ENCODE measurements at places on chromosomes 1 and 21.

- DNase-seq: peak; percentile 6
Measured at GRCh38 chr1:72366466-72366865, 84.1 kb upstream of the NEGR1 start.

GRCh38 chr1:218376722-218377121 is 31.6 kb downstream of the TGFB2 start:
- no peak for DNase-seq

DNA sequence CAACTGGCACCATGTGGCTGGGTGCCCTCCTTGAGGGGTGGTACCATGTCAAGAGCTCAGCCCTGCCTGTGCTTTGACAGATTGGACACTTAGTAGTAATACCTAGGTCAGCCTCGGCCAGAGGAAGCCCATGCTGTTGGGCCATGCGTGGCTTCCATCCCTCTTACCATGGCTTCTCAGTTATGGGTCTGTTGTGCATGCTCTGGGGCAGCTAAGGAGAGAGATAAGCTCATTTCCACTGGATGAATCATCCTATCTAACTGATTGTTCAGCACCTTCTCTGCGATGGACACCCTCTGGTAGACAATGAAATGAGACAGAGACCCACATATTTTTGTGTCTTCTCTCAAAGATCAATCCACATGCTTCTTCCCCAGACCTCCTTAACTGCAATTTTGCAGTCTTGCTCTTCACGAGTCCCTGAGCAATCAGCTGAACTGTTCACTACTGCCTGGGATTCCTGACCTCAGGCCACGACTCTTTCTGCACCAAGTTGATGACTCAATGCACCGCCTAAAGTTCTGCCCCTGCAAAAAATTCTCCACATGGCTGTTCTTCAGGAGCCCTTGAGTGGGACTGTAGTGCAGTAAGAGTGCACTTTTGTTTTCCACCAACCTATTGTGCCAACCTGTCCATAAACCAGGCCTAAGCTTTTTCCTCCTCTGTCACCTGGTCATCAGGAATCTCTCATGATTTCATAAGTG is 6.9 kb upstream of the TRIM62 start:
- no peak for DNase-seq

DNA sequence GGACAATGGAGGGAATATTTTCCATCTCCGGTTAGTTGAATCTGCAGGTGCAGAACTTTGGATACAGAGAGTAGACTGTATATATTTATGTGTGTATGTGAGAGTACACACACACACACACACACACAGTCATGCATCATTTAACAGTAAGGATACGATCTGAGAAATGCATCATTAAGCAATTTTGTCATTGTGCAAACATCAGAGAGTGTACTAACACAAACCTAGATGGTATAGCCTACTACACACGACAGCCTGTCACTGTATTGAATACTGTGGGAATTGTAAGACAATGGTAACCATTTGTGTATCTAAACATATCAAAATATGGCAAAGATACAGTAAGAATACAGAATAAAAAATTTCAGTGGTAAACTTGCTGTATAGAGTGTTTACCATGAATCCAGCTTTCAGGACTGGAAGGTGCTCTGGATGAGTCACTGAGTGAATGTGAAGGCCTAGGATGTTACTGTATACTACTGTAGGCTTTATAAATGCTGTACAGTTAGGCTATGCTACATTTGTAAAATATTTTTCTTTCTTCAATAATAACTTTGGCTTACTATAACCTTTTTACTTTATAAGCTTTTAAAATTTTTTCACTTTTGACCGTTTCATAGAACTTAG is 138.5 kb downstream of the ZZZ3 start:
- no peak for DNase-seq

GRCh38 chr1:63042278-63042677 is 258.3 kb downstream of the ATG4C start:
- no peak for DNase-seq

DNA sequence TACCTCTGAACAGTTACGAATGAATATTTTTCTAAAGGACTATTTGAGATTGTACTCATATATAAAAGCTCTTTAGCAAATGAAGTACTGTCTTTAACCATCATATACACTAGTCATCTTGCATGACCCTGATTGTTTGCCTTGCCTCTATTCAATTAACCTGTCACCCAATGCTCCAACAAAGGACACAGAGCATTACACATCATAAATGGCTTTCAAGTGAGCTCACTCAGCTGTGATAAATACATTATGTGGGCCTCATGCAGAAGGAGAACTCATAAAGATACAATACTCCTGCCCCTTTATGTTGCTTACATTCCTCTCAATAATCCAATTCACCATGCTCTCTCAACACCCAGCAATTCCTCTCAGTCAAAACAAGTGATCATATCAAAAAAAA is 993.0 kb upstream of the PRMT6 start:
- no peak for DNase-seq

DNA sequence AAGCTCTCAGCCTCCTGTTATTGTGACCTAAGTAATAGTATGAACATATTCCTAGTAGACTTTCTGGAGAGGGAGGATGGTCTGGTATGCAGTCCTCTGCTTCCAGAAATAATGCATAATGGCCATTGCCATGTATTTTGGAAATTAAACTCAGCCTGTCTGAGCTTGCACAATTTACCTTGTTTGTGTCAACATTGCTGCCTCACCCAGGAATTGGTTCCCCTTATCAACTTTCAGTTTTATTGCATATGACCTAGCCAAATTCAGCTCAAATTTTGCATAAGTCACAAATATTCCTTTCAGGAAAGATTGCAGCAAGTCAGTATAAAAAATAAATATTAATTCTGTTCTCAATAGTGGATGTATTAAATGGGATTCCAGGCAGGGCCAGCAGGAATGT is 101.9 kb upstream of the SLC5A9 start:
- no peak for DNase-seq

DNA sequence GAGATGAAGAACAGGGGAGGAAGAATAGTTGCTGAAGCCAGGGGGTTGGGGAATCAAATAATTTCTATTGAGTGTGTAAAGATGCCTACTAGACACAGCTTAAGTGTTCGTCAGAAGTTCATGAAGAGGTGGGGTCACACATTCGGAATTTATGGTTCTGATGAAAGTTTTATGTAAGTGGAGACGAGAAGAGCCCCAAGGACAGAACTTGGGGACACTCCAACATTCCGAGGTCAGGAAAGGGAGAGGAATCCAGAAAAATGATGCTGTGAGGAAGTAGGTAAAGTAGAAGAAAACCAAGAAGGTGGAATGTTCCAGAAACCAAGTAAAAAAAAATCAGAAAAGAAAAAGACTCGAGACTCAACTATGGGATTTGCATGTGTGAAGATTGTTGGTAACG is 272.5 kb downstream of the SIPA1L2 start:
- DNase-seq: peak; percentile 23

DNA sequence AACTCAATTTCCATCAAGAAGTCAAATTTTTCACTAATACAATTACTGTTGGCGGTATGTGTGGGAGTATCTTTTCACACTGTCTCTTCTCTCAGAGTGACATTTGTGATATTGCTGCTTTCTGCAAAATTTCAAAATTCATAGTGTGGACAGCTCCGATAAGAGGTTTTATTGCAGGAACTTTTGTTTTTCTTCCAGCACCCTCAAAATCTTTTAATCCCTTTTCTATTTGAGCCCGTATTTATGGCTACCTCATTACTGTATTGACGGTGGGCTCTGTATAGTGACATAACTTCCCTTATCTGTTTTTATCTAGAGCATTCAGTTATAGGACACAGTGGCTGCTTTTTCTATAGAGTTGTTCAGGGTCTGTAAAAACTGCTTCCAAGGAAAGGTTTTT is 794.4 kb upstream of the TMPRSS15 start:
- no peak for DNase-seq

DNA sequence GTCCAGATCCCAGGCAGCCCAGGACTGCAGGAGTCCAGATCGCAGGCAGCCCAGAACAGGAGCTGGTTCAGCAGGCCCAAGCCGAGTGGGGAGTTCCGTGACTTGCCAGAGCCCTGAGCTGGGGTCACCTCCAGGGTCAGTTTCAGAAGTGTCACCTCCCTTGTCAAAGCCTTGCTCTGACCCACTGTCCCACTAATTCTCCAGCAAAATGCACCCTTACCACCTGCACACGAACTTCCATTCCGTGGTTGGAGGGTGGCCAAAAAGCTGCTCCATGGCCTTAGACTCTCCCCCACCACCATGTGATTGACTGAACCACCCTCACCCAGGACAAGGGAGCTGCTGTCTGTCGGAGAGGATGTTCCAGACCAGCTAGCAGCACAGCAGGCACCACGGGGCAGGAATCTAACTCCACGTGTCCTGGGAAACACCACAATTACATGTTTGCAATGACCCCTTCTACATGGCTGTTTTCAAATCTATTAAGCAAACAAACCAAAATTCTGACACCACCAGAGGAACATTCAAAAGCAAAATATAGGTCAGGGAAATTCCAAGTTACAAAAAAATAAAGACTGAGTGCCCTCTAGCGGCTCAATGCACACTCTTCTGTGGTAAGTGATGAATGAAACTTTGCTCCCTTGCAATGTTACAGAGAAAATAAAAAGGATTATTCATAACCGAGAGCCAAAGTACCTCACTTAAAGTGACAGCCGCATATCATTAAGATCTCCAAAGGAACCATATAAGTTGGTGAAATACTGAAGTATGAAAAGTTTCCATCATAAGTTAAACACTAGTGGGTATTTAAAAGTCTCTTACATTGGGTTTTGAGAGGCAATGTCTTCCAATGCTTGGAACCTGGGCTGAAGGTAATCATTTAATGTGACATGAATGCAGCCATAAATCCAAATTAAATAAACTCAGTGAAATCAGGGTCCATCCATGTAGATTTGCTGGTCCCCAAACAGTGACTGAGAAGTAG is 76.3 kb downstream of the NPHP4 start:
- peak; percentile 19 for DNase-seq

DNA sequence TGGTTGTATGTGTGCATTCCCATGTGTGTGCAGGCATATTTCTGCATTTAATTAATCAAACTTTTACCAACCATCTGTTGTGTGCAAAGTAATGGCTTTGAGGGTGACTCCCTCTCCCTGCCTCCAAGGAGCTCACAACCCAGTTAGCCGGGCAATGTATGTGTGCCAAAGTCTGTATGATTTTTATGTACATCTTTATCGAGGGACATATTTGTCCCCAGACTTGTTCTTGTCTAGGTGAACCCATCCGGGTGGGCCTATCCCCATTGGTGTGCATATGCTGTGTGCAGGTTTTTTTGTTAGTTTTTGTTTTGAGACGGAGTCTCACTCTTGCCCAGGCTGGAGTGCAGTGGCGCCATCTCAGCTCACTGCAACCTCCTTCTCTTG is 1.8 kb downstream of the SYTL1 start:
- DNase-seq: no peak

DNA sequence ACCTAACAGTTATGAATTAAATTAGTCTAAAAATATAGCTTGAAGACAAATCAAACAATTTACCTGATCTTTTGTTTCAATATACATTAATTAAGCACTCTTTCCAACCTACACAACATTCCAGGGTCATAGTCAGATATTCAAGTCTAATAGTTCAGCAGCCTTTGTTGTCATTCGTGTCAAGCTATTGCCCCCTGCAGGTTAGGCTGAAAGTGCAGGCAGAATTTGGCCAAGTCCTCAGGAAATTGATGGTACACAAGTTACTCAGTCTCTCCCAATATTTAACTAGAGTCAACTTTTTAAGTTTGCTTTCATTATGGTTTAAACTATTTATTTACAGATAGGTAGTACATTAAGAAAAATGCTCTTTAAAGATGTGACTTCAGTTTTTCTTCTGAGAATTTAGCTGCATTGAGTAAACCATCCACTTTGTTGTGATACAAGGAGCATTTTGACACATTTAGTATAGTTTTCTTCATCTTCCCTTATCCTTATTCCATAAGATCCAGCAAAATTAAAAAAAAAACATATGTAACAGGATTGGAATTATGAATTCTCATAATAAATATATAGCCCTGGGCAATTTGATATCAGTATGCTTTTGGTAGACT is 130.3 kb upstream of the DPYD start:
- peak; percentile 54 for DNase-seq

DNA sequence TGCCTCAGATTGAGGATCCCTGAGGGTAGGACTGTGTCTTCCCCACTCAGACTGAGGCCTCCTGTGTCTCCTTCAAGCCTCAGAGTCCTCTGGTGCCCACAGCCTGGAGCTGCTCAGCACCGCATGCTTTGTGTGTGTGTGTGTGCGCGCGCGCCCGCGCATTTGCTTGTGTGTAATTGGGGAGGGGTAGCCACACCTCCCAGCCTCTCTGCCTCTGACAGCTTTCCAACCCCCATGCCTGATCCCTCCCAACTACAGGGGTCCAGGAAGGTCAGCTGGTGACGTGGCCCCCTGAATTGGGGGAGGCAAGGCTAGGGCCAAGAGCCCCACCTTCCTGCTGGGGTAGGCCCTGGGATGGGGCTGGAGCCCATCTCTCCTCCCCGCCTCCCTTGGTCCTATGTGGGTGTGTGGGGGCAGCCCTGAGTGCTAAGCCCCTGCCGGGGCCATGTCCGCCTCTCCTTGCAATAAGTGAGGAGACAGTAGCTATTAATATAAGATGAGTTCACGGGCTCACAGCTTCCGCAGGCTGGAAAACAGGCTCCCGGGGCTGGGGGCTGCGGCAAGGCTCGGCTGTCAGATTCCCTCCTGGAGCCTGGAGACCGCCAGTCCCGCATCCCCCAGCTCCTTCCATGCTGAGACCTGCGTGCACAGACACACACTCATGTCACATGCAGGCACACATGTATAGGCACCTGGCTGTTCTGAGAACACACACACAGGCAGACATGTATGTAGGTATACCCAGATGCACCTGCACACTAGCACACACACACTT is 7.0 kb downstream of the GPR3 start:
- no peak for DNase-seq

GRCh38 chr1:31730336-31731048 is 26.7 kb upstream of the COL16A1 start:
- no peak for DNase-seq

DNA sequence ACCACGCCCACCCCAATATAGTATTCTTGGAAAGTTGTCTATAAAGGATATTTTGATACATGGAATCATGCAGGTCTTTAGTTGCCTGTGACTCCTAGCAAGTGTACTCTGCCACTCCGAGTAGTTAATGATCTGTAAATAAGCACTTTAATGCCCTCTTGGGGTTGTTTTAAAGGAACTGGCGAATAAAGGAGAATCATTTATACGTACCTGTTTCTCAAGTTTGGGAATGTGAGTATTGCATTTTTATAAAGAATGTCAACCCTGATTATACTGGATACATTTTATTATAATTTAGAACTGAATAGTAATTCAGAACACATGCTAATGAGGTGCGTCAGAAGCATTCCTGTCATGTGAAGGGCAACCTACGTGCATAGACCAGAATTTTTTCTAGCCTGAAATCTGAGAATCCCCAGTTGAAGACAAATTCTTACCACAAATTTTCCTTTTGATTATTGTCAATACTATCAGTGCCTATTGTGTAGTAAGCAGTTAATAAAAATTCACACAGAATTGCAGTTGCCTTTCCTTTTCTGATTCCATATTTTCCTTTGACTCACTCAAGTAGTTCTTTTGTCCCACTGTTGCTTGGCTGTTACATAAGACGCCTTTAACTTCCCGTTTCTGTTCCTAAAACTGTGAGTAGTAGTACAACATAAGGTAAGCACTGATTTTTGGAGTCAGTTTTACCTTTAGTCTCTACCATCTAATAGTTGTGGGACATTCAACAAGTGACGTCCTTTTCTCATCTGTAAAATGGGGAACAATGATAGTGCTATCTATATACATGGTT is 5.1 kb downstream of the AHCYL1 start:
- DNase-seq: no peak

GRCh38 chr1:77831976-77832711 is 52.7 kb downstream of the MIGA1 start:
- no peak for DNase-seq

GRCh38 chr1:62084310-62084890 is 110.2 kb upstream of the L1TD1 start:
- DNase-seq: no peak

Data from GM04504 (cell line).